ENCODE measurements at places on chromosomes 1 and 21.

DNA sequence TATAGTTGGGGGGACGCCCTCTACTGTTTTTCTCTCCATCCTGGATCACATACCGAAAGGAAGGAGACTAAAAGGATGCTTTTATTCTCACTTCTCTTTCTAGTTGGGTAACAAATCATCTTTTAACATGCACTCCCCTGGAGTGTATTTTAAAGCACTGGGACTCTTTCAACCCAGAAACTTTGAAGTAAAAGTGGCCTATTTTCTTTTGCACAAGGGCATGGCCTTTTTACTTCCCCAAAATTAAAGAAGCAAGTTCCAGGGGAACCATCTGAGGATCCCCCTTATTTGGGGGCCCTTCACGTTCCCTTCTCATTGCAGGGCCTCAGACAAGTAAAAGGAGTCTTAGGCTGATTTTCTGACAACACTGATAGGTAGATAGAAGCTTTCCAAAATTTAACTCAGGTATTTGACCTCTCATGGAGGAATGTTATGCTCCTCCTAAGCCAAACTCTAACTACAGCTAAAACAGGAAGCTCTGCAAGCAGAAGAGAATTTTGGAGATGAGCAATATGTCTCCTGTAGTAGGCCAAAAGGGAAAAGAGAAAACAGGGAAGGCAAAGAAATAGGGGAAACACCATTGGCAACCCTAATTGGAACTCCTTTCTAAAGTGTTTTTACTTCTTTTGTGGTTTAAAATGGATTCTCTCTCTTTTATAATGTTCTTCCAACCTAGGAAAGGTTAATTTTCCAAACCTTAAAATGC lies 8.9 kb upstream of the CD46 start:
- no peak for DNase-seq

GRCh38 chr1:46516200-46516950 lies 26.7 kb downstream of the DMBX1 start:
- DNase-seq: no peak

DNA sequence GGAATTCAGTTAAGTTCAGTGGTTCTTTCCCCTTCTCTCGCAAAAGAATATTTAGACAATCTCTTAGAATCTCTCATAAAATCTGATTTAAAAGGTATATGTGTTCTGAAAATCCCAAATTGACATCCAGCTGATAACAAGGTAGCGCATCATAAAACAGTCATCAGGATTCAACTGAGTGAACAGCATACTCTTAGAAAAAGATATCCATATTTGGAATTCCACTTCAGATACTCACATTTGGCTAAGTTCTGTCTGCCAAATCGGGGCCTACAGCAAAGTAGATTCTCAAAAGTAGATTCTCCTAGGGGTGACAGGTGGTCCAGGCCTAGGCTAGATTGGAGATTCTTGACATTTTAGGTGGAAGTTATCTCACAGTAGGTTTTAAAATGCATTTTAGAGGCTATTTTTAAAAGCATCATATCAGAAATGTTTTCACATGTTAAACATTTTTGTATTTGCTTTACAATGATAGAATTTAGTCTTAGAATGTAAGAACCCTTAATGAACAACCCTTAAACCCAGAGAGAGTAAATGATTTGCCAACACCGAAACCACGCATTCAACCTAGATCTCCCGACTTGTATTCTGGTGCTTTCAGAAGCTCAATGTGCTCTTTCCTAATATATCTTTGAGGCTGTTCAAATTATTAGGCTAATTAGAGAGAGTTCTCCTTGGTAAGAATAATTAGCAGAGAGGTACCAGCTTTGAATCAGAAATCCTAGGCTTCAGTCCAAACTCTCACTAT lies 318.9 kb downstream of the LMO4 start:
- no peak for DNase-seq

- no peak for DNase-seq
Measured at GRCh38 chr1:186680245-186681061, at the start of gene PTGS2. Gene PTGS2 (minus strand): TSS chr1:186680423. CDS start chr1:186680290, 133 bp downstream.

- DNase-seq: no peak
Measured at GRCh38 chr1:221294242-221294641, 415.0 kb downstream of the HLX start.

- DNase-seq: no peak
Measured at GRCh38 chr1:3461238-3461933, 6.9 kb downstream of the ARHGEF16 start.

GRCh38 chr1:159067699-159068621 lies 8.6 kb downstream of the AIM2 start:
- DNase-seq: no peak

DNA sequence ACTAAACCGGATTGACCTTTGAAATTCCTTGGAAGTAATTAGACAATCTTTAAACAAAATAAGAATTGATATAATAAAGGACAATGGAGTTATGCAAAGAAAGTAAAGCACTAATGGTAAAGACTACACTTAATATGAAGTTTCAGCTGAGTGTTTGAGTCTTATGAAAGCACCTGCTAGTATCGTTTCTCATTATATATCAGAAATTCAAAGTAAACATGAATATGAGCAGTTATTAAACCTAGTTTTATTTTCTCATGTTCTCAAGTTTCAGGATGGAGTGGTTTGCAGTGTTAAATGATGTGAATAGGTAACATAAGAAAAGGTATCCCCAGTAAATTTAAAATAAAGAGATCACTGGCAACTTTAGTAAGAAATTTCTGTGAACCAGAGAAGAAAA lies 188.6 kb downstream of the ZP4 start:
- no peak for DNase-seq

Data from activated gamma-delta T cell (primary cell).